ENCODE measurements at places on chromosomes 2 and 18.

DNA sequence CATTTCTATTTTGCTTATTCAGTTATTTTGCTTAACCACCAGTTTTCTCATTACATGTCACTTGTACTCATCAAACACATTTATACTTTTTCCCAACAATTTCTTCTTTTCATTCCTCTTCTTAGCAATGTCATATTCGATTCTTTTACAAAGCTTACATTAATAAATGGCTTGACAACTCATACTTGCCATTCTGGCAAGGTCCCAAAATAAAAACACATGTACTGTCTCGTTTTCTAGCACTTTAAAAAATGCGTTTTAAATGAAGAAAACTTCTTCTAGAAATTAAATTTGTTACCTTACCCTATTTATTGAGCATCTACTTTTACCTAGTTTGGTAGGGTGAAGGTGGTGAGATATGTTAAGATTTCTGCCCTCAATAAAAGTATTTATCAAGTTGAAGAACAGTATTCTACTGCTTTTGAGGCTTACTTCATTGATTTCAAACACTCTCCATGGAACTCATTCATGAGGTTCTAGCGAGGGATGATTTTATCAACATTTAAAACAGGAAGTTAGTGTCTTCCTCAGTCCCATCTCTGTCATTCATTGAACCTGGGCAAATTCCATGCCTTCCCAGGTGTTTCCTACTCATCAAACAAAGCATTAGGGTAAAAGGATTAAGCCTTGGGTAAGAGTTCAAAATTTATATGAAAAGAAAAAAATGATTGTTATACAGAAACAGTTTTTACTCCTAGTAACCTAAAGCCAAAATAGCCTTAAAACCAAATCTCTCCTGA lies 52.6 kb downstream of the CALCRL start:
- no peak for DNase-seq

DNA sequence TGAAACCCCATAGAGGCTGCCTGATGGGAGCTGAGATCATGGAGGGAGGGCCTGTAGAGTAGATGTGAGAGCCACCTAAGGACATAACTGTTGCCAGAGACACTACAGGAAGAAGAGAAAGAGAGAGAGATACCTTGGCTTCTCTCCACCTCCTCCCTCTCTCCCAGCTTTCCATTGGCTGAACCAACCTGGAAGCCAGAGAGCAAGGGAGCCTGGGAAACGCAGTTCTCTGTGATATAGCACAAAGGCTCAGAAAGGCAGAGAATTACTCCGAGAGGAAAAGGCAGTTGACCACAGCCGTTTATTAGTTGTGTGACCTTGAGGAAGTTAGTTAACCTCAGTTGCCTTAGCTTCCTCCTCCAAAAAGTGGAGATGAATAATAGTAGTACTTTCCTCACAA lies 37.7 kb upstream of the MAT2A start:
- DNase-seq = no peak

DNA sequence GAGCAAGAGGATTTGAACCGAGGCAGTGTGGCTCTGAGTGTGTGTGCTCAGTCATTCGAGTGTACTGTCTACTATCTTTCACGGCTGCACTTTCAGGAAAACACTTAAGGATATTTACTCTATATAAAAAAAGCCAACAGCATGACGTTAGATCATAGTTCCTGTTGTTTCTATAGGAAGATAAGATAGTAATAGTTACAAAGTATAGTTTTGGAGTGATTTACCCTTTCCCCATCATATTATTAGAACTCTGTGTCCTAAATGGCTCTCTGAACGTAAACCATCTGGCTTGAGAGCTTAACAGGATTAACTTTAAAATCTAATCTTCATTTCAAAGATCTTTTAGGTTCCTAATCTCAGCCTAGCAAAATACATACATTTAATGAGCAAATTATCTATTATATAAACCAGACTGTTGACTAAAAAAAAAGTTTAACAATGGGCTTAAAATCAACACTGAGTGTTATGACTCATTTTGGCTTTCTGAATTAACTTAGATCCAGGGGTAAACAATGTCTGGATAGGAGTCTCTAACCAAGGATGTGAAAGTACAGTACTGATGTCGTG lies 150.3 kb upstream of the DNMT3A start:
- DNase-seq = no peak

DNA sequence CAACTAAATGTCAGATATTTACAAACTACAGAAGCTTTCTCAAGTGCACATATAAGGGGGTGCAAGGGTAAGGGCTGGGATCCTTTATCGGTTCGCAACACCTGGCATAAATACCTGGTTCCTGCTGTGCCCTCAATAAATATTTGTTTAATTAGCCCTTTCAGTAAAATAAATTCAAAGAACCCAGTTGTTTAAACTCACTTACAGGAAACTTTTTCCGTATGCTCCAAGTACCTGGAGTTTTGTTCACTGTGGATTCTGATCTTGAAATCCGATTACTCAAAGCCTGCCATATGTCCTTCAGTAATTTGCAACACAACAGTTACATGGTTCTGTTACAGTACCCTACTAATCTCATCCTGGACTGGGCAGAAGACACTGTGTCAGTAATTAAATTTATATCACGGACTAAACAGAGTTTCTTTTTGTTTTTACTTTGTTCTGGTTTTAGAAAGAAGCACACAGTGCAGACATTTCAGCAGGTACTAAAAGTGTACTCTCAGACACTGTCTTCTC lies 36.9 kb downstream of the TBC1D8 start:
- DNase-seq = no peak

DNA sequence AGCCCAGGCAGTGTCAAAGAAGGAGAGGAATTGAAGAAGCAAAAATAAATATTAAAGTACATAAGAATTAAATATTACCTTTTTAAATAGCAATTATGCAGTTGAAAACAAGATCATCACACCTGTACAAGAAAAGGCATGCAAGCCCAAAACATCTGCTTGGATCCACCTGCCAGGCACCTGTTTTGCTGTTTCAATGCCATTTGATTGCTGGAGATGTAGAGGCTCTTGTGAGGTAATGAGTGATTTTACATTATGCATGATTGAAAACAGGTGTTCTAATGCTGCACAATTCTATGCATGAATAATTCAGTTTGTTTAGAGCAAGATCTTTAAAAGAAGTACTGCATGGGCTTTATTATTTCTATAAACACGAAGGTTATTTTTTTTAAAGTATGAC lies 700.6 kb upstream of the ZEB2 start:
- DNase-seq = no peak

DNA sequence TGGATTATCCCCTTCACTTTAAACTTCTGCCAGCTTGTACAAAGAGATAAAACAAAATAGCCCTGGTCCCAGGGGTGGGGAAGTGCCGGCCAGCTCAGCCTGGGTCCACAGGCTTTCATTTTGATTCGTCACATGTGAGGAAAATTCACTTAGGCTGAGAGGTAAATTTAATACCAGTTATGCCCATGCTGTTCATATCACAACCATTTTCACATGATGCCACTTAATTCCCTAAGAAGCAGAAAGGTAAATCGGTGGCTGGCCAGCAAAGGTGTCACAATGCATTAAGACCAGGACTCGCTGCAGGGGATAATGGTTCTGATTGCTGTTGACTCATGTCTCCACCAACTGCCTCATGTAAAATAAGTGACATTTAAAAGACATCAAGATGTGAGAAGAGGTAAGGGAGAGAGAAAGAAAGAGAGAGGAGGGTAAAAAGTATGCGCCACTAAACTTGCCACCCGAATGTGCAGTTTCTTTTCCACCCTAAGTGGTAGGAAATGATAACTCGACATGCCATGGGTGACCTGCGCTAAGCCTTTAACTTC lies 261.0 kb upstream of the SIX3 start:
- no peak for DNase-seq

GRCh38 chr18:59323931-59324622 lies 5.6 kb upstream of the CPLX4 start:
- DNase-seq = no peak

DNA sequence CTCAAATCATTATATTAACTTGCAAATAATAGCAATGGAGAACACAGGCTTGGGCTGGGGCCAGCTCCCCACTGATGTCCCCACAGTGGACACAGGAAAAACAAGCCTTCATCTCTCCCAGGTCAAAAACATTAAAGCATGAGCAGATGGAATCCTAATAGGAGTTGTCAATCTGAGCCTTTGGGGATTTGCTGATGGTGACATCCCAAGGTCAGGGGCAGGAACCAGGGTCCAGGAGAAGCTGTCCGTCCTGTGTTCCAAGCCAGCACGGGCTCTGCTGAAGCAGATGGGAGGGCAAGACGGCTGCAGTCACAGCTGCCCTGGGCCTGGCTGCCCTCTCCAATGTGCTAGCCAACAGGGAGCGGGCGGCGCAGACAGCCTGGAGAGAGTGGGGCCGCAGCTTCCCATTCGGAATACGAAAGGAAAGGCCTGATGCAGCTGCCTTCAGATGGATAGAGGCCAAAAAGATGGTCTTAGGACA lies 135.5 kb downstream of the NDUFA10 start:
- no peak for DNase-seq

- DNase-seq = no peak
These were observed 115.6 kb downstream of the MBP start for GRCh38 chr18:77016936-77017335.

DNA sequence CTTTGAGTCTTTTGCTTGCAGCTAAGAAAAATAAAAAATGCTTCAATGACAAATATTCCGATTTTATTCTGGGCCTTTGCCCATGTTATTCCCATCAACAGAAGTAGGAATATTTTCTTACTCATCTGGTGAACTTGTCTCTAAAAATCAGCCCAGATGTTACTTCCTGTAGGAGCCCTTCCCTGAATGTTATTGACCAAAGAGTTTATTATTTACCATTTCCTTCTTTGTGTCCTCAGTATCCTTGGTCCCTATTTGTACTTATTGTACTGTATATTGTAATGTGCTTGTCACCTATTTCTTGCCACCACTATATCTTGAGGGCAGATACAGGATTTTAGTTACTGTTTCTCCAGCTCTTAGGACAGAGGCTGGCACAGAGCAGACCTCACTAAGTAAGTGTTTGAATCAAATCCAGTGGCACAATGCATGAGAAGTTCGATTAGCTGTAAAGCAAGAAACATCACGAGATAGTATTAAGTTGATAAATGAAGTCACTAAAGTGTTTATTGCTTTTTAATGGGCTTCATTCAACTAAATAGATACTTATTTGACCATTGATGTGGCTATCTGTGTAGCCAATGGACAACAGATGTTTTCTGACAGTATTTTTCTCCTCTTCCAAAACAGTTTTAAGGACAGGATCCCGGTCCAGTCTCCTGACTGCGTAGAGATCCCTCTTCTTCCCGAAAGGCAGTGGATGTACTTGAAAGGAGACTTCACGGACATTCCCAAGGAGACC lies 109.1 kb downstream of the DDX1 start:
- DNase-seq = no peak

- DNase-seq = no peak
These were observed 24.2 kb downstream of the RBM45 start for GRCh38 chr2:178136321-178137025.

GRCh38 chr2:133331436-133331835 lies 236.8 kb downstream of the NCKAP5 start:
- DNase-seq = no peak

DNA sequence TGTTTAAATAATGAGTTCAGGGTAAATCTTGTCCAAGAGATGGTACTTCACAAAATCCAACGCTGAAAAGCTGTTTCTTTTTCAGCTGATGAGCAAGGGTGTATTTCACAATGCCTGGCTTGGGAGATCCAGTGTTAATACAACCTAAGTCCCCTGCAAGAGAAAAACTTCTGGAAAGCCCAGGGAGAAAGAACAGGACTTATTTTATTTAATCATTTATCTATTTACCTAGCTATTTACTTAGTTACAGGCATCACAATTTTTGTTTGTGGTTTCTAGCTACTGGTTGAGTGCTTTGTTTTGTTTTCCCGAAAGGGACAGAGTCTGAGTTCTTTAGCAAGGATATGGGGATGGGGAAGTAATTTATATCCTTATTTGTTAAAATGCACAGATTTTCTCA lies 598.2 kb upstream of the SYT4 start:
- DNase-seq = no peak

- no peak for DNase-seq
These were observed 136.9 kb downstream of the PTGR3 start for GRCh38 chr18:75071866-75072671.

DNA sequence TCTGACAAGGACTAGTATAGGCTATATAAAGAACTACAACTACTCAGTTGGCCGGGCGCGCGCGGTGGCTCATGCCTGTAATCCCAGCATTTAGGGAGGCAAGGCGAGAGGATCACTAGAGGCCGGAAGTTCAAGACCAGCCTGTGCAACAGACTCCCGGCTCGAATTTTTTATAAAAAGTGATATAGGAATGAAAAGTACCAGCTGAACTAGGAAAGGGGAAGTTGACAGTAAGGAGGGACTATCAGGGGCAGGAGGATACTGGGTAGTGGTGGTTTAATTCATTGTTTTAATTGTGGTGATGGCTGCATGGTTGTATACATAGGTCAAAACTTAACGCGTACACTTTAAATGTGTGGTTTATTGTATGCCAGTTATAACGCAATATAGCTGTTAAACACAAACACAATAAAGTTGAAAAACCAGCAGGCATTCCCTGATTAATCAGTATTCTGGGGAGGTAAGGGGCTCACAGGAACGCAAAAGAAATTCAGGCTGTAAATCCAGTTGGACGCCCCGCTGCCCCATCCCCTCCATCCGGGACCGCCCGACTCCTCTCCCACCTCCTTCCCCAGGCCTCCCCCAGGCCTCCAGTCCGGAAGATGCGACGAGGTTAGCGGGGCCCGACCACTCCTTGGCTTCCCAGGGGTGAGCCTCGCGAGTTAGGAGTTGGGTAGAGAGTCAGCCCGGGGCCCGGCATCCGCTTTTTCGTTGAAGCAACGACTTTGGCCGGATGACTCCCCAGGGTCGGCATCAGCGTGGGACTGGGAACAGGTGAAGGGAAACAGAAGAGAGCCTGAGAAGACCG lies 746 bp upstream of the POLR1B start:
- peak; percentile 52 for DNase-seq

- DNase-seq = no peak
These were observed 399.3 kb downstream of the LRATD1 start for GRCh38 chr2:15031745-15032240.

- DNase-seq = peak; percentile 22
These were observed 445 bp downstream of the PRPF40A start for GRCh38 chr2:152716805-152717227.

DNA sequence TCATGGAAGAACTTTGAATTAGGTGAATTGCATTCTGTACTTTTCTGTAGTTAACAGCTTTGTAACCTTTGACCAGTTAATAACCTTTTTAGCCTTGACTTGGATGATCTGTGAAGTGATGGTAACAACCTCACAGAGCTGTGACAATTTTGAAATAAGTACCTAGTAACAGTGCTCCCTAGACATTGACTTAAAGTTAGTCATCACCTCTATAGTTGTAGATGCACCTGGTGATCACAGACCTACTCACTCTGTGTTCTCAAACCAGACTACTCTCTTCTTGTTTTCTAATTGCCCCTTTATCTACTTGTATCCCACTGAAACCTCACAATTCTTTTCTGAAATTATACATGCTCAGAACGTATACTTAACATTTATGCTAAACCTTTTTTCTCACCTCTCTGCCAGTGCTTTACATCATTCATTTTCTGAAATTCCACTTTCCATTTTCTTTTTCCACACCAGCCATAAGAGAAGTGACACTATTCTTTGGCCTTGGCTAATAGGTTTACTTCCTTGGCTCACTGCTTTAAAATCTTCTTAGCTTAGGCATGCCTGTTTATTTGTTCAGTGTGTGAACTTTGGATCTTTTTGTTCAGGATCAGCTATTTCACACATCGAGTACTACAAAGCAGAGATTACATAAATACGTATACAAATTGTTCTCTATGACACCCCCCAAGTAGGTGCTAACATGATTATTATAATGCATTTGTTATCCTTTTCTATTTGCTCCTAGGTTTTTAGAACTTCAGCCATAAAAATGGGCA lies 9.3 kb downstream of the YPEL5 start:
- no peak for DNase-seq
